ENCODE measurements at places on chromosomes 3 and 15. TPM values are rescaled to one million over a fixed set of nuclear protein-coding genes. Genes with fewer than 3 reads are reported as not detected.

Gene HDC
- total RNA-seq: 0.87 TPM

Gene CEMIP
- not detected for total RNA-seq

Gene ATP13A5
- total RNA-seq: not detected

Gene MORC1
- not detected for total RNA-seq

Gene C3orf85
- total RNA-seq: not detected

Gene SNRPN
- 58.9 TPM for total RNA-seq

Gene CNTN4
- total RNA-seq: not detected

Gene KCNH8
- not detected for total RNA-seq

Gene GALNT15
- not detected for total RNA-seq

Gene TGM5
- not detected for total RNA-seq

Gene RUBCN
- 33.3 TPM for total RNA-seq

Gene EFCC1
- total RNA-seq: 0.12 TPM
